ENCODE measurements at places on chromosomes 13 and 19. TPM values are rescaled to one million over a fixed set of nuclear protein-coding genes. Genes with fewer than 3 reads are reported as not detected.

TMEM150B gene
- total RNA-seq, result 0.51 TPM

GIPC1 gene
- total RNA-seq, result 32.4 TPM

TMEM190 gene
- not detected for total RNA-seq

ZNF729 gene
- not detected for total RNA-seq

SLC46A3 gene
- 14.2 TPM for total RNA-seq

SPRED3 gene
- total RNA-seq, result 1.8 TPM

KISS1R gene
- total RNA-seq, result 2.9 TPM

MBD3L2 gene
- not detected for total RNA-seq

FOXO1 gene
- total RNA-seq, result 39.8 TPM

KRTDAP gene
- not detected for total RNA-seq

CYP4F2 gene
- total RNA-seq, result not detected

PGLYRP1 gene
- not detected for total RNA-seq

All from activated naive CD8-positive, alpha-beta T cell treated with anti-CD3 and anti-CD28 coated beads, Interleukin-2, amount 10 ng/mL, durations not matched to agents 7 days and 5 days (primary cell).